ENCODE measurements at places on chromosomes 2 and 18. TPM values are rescaled to one million over a fixed set of nuclear protein-coding genes. Genes with fewer than 3 reads are reported as not detected.

INHA gene
- total RNA-seq = 0.50 TPM

DNA sequence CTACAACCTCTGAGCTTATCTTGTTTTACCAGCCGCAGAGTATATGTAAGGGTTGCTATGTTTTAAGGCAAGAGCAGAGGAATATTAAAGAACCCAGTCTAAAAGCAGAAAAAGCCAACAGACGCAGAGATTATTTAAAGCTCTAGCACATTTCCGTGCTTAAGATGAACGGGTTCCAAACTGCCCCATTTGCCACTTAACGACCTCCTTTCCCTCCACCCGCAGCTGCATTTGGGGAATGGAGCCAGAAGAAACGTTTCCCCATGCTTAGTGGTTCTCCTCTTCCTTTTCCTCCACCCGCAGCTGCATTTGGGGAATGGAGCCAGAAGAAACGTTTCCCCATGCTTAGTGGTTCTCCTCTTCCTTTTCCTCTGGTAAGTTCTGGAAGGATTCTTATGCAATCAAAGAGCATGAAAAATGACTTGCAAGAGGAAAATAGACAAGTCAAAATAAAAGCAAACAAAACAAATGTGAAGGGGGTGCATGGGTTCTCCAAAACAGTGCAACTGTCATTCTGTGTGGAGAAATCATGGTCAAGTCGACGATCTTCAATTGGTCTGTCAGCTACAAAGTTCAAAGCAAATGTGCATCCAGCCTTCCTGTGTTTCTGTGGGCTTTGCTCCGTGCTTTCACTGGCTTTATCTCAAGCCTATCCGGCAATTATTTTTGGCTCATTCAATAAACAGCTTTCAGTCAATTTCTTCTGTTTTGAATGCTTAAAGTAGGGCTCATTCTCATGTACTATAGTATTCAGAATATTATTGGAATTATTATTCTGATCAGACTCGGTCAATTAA lies 57.8 kb downstream of the DIPK1C start:
- H3K36me3 ChIP-seq = no peaks in the 10 kb centered on the region
- DNase-seq = no peak
- H3K27me3 ChIP-seq = no peaks in the 10 kb centered on the region
- H3K4me1 ChIP-seq = no peaks in the 10 kb centered on the region
- H3K4me3 ChIP-seq = no peak overlapping the region

- DNase-seq = no peak
- peaks cover 32% of the 10 kb centered on the region for H3K4me1 ChIP-seq
- H3K4me3 ChIP-seq = no peak overlapping the region
- no peak overlapping the region for H3K27ac ChIP-seq
- H3K27me3 ChIP-seq = peaks cover 2% of the 10 kb centered on the region
- no peaks in the 10 kb centered on the region for H3K36me3 ChIP-seq
These were observed 162.3 kb downstream of the FHOD3 start for GRCh38 chr18:36459786-36460185.

GRCh38 chr2:223647258-223647952 lies 45.2 kb upstream of the SCG2 start:
- H3K27me3 ChIP-seq = no peaks in the 10 kb centered on the region
- no peak overlapping the region for H3K27ac ChIP-seq
- peaks cover 10% of the 10 kb centered on the region for H3K36me3 ChIP-seq
- no peak for DNase-seq
- H3K4me1 ChIP-seq = peaks cover 66% of the 10 kb centered on the region

GRCh38 chr18:47203626-47204464 lies 27.7 kb upstream of the IER3IP1 start:
- no peak for DNase-seq
- no peaks in the 10 kb centered on the region for H3K36me3 ChIP-seq
- H3K4me3 ChIP-seq = no peak overlapping the region
- H3K27ac ChIP-seq = no peak overlapping the region
- H3K4me1 ChIP-seq = peaks cover 11% of the 10 kb centered on the region
- H3K27me3 ChIP-seq = peaks cover 17% of the 10 kb centered on the region

DNA sequence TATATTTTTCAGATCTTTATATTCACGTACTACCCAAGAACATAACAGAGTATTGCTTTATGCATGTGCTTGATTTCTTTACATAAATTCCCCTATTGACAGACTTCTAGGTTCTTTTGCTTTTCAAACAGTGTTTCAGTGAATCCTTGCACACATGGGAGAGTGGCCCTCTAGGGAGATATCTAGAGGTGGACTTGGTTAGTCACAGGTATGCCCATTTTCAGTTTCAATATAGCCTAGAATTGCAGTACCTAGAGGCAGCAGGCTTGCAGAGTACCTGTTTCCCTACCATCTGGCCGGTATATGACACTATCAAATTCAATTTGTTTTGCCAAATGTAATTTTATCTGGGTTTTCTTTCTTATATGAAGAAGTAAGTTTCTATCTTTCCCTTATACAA lies 36.8 kb downstream of the EML6 start:
- no peak overlapping the region for H3K27ac ChIP-seq
- H3K36me3 ChIP-seq = no peaks in the 10 kb centered on the region

LRRTM1 gene
- 1.5 TPM for total RNA-seq

CPO gene
- 0.47 TPM for total RNA-seq

DOK1 gene
- total RNA-seq = 22.4 TPM

TLX2 gene
- not detected for total RNA-seq

DNA sequence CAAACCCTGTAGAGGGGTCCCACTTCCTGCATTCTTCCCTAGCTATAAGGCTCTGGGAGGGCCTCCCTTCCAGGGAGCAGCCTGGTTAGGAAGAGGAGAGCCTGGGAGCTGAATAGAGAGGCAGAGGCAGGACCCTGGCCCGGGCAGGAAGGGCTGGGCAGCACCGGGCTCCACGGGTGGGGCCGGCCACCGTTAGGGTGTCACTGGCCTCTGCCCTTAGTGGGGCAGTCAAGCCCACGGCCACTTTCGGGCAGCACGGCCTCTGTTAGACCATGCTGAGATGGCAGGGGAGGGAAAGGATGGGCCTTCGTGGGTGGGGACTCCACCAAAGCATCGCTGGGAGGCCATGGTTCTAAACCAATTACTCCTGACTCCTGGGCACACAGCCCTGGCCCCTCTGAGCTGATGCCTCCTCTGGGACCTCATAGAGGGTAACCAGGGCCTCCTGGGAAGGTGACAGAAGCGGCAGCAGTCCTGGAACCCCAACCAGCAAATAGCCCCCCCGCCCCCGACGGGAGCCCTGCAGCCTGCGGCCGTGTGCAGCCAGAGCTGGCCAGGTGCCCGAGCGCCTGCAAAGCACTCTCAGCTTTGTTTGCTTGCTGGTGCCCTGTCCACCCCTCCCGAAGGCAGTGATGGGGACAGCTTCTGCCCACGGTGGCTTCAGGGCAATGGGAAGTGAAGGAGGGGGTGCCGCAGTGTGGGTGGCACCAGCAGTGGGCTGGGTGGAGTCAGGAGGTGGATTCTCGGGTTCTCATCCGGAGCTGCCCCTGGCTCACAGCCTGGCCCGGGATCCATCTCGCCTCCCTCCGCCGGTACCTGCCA lies 16.3 kb upstream of the HPCAL1 start:
- peaks cover 18% of the 10 kb centered on the region for H3K4me1 ChIP-seq
- H3K27me3 ChIP-seq = no peaks in the 10 kb centered on the region
- no peaks in the 10 kb centered on the region for H3K36me3 ChIP-seq
- no peak for DNase-seq
- no peak overlapping the region for H3K27ac ChIP-seq
- H3K4me3 ChIP-seq = no peak overlapping the region

IWS1 gene
- total RNA-seq = 63.0 TPM

PPM1B gene
- total RNA-seq = 37.4 TPM

DNA sequence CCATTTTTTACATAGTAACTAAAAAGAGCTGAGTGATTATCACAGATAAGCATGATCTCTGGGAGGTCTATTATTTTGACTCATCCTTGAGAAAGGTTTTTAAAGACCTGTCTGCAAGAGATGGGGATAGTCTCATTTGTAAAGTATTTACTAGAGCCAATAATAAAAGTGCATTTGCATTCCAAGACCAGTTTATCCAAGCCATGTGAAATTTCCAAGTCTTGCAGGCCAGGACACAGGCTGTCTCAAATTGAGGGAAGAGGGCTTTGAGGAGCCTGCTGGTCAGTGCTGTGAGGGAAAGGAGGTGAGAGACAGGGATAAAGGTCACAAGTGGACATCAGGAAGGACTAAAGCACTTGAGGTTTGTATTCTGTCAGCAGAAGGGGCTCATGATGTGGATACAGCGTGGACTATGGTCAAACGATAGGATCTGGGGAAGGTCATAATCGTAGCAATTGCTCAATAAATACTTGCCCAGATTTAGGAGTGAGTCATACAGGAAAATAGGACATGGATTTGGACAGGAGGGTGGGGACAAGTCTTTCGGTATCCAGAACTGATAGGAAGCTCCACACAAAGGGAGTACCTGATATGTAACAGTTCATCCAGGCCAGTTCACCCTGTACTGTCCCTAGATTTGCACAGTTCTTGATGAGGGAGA lies 6.6 kb upstream of the CDH2 start:
- H3K27me3 ChIP-seq = no peaks in the 10 kb centered on the region
- H3K4me3 ChIP-seq = no peak overlapping the region
- H3K4me1 ChIP-seq = peaks cover 18% of the 10 kb centered on the region
- no peak for DNase-seq

DNA sequence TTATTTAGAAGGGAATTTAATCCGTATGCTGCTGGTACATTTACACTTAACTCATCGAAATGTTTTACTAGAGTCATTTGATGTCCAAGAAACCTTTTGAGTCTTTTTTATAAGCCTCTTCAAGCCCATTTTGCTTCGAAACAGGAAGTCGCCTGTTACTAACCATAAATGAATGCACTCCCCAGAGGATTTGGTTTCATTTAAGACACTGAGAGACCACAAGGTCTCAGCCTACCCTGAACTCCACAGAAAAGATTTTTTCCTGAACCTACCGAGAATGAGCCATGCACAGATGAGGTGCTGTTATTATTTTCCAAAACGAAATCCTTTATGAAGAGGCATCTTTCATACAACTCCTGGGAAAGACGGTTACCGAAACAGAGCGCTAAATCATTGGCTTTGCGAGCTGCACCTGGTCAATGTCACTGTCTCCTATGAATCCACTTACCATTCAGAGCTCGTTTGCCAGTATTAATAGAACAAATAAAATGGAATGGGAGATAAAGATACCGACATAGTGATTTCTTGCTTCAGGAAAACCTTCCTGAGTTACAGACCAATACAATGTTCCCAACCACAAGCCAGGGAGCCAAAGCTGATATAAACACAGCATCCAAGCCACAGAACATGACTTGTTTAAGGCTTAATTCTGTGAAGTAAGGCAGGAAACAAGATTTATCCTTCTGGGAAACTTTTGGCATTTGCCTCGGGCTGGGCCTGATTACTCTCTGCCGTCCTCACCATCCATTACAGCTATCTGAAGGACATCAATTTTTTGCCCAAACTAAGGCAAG lies 382.1 kb downstream of the OSR1 start:
- no peaks in the 10 kb centered on the region for H3K36me3 ChIP-seq
- peaks cover 5% of the 10 kb centered on the region for H3K4me1 ChIP-seq
- no peak overlapping the region for H3K4me3 ChIP-seq
- H3K27ac ChIP-seq = no peak overlapping the region

GRCh38 chr2:69344305-69344704 lies 42.7 kb downstream of the GFPT1 start:
- peak overlapping the region; percentile 62 for H3K27ac ChIP-seq
- peaks cover 12% of the 10 kb centered on the region for H3K4me1 ChIP-seq
- H3K4me3 ChIP-seq = no peak overlapping the region
- peaks cover 25% of the 10 kb centered on the region for H3K36me3 ChIP-seq
- DNase-seq = no peak
- H3K27me3 ChIP-seq = no peaks in the 10 kb centered on the region

DNA sequence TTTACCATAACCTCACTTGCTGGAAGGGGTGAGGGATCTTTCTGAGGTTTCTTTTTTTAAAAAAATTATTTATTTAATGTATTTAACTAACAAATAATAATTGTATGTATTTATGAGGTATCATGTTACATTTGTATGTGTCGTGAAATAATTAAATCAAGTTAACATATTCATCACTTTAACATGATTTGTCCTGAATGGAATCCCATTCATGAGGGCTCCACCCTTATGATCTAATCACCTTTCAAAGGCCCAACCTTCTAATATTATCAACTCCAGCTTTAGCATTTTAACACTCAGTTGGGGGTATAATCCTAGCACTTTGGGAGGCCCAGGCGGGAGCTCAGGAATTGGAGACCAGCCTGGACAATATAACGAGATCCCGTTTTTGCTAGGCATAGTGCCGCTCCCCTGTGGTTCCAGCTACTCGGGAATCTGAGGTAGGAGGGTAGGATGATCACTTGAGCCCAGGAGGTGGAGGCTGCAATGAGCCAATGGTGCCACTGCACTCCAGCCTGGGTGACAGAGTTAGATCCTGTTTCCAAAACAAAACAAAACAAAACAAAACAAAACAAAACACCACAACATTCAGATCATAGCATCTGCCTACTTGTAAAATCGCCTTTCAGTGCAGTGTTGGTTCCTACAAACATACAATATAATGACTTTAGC lies 1.1 kb upstream of the TAF4B start:
- no peak overlapping the region for H3K27ac ChIP-seq
- peaks cover 23% of the 10 kb centered on the region for H3K4me1 ChIP-seq
- no peak for DNase-seq
- H3K4me3 ChIP-seq = peak overlapping the region; percentile 94
- H3K36me3 ChIP-seq = no peaks in the 10 kb centered on the region

STEAP3 gene
- total RNA-seq = 0.73 TPM

- no peaks in the 10 kb centered on the region for H3K36me3 ChIP-seq
- no peak overlapping the region for H3K4me3 ChIP-seq
- no peak for DNase-seq
- H3K4me1 ChIP-seq = peaks cover 39% of the 10 kb centered on the region
- no peak overlapping the region for H3K27ac ChIP-seq
- H3K27me3 ChIP-seq = no peaks in the 10 kb centered on the region
These were observed 59.0 kb downstream of the SPRED2 start for GRCh38 chr2:65373365-65373918.

KATNAL2 gene
- 8.7 TPM for total RNA-seq

ST8SIA5 gene
- total RNA-seq = 0.79 TPM

GRCh38 chr2:60475123-60475830 lies 78.2 kb downstream of the BCL11A start:
- peaks cover 7% of the 10 kb centered on the region for H3K4me1 ChIP-seq
- DNase-seq = no peak
- no peaks in the 10 kb centered on the region for H3K36me3 ChIP-seq
- no peak overlapping the region for H3K27ac ChIP-seq
- no peak overlapping the region for H3K4me3 ChIP-seq

DNA sequence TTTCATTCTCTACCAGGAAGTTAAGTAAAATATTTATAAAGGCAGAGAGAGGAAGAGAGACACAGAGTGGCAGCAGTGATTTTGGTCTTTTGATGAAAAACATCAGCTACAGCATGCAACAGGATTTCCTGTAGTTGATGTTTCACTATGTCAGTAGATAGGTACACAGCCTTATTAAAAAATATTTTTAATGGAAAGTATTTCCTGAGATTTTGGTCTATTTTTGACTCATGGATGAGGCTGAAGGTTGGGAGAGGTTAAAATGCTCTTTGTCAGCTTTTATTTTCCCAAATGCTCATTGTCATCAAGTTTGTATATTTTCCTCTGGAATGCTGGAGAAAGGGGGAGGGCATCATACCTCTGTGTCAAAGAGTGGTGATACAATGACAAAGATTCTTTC lies 1112.5 kb downstream of the CBLN2 start:
- H3K4me1 ChIP-seq = no peaks in the 10 kb centered on the region
- H3K27ac ChIP-seq = no peak overlapping the region
- H3K36me3 ChIP-seq = no peaks in the 10 kb centered on the region
- DNase-seq = no peak
- H3K4me3 ChIP-seq = no peak overlapping the region

- no peaks in the 10 kb centered on the region for H3K36me3 ChIP-seq
- H3K4me3 ChIP-seq = peak overlapping the region; percentile 71
- DNase-seq = no peak
- H3K27me3 ChIP-seq = peaks cover 66% of the 10 kb centered on the region
- peaks cover 14% of the 10 kb centered on the region for H3K4me1 ChIP-seq
These were observed 1.3 kb upstream of the VWA3B start for GRCh38 chr2:98085649-98086048.
